ENCODE measurements at places on chromosomes 13 and 19. TPM values are rescaled to one million over a fixed set of nuclear protein-coding genes. Genes with fewer than 3 reads are reported as not detected.

The ZNF568 gene
- 0.24 TPM for total RNA-seq

The GJB6 gene
- not detected for total RNA-seq

The HSPB6 gene
- 0.40 TPM for total RNA-seq

The KASH5 gene
- 0.20 TPM for total RNA-seq

The RFPL4AL1 gene
- not detected for total RNA-seq

The GIPC3 gene
- 3.9 TPM for total RNA-seq

The RPL18A gene
- total RNA-seq, result 3,018 TPM

The SELENOV gene
- 0.09 TPM for total RNA-seq

The MBD3L3 gene
- total RNA-seq, result not detected

The SLITRK5 gene
- total RNA-seq, result not detected

The ZNF723 gene
- total RNA-seq, result not detected

The ZNF100 gene
- 25.9 TPM for total RNA-seq

The ZNF554 gene
- total RNA-seq, result 1.3 TPM

The NFILZ gene
- not detected for total RNA-seq

The SYCN gene
- total RNA-seq, result 0.36 TPM

The KLF12 gene
- total RNA-seq, result 0.09 TPM

The SYNGR4 gene
- total RNA-seq, result not detected

The ZNF468 gene
- 20.7 TPM for total RNA-seq

The SLC25A42 gene
- 32.2 TPM for total RNA-seq

The FSD1 gene
- total RNA-seq, result 1.5 TPM

The THSD8 gene
- 49.3 TPM for total RNA-seq

The BRME1 gene
- 6.1 TPM for total RNA-seq

The KLK15 gene
- total RNA-seq, result not detected

The ONECUT3 gene
- not detected for total RNA-seq

The ATP4A gene
- total RNA-seq, result not detected

The MED29 gene
- total RNA-seq, result 18.0 TPM

The GPR180 gene
- total RNA-seq, result 1.8 TPM

Data from K562 (cell line).